ENCODE measurements at places on chromosomes 1 and 21.
A peak's percentile ranks its signal among the peaks of the same experiment; 100 is the strongest.

DNA sequence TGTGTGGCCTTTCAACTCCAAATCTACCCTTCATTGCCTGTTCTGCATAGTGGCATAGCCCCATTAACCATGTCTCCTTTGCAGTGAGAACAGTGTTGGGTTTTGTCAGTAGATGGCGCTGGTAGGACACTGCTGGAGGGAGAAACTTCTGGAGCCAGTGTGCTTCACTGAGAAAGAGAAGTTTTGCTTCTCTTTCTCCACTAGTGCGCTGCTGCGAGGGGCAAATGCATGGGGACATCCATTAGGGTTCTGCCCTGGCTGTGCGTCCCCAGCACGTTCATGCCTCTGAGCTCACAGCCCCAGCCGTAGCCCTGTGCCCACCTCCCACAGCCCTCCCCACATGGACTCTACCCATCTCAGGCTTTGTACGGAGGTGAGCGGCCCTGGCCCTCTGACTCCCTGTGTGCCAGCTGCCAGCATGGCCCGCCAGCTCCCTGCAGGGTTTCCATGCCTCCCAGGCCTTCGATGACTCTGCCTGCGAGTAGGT is 53.1 kb downstream of the RIMS3 start:
- peak; percentile 56 for DNase-seq

DNA sequence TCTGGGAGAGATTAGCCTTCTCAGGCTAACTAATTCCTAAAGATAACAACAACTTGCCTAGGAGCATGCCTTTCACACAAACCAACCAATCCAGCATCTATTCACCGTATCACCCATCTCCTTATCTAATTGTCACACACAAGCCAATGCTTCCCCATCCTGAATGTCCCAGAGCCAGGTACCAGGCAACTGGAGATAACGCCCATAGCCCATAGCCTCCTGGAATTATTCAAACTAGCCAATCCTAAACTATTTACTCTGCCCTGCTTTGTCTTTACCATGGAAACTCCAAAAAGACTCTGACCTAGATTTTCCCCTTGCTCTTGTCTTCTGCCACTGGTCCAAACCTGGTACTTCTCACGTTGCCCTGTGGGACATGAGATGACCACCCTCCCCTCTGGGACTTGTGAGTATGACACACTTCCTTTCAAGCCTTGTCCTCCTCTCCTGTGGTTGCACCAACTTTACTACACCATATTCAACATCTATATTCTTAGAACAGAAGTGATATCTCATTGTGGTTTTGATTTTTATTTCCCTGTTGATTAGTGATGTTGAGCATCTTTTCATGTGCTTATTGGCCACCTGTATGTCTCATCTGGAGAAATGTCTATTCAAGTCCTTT is 8.8 kb upstream of the ATG4C start:
- DNase-seq: no peak

- DNase-seq: no peak
Measured at GRCh38 chr1:92924501-92924900, 36.8 kb downstream of the DIPK1A start.

- DNase-seq: no peak
Measured at GRCh38 chr1:25623731-25624130, 7.1 kb downstream of the MAN1C1 start.

DNA sequence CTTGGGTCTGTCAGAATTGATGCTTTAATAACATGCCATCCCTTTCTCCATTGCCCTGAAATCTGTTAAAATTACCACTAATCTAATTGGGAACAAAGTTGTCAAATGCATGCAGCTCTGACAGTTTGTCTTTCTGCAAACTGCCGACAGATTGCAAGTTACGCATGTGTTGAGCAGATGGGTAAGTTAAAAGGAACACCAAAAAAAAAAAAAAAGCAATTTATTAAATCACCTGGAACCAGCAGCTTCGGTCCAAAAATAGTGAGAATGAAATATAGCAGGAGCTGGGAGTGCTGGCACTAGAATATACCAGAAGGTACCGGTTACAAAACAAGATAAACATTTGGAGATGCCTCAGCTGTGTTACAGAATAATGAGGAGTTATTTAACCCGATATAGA is 149.6 kb upstream of the C1orf87 start:
- DNase-seq: peak; percentile 6

DNA sequence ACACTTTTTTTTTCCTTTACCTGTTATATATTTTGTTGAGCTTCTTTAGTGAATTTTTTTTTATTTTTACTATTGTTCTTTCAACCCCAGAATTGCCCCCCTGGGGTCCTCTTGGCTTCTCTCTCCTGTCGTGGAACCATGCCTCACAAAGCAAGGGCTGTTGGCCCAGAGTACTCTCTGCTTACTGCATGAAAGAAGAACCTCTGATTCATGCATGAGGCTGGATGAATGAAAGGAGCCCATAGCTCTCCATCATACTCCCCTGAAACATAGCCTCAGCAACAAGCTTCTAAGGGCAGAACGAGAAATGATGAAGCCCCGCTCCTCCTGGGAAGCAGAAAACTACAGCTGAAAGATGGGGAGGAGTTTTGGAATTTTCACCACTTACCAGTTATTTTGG is 1441.0 kb downstream of the BRINP3 start:
- DNase-seq: no peak

DNA sequence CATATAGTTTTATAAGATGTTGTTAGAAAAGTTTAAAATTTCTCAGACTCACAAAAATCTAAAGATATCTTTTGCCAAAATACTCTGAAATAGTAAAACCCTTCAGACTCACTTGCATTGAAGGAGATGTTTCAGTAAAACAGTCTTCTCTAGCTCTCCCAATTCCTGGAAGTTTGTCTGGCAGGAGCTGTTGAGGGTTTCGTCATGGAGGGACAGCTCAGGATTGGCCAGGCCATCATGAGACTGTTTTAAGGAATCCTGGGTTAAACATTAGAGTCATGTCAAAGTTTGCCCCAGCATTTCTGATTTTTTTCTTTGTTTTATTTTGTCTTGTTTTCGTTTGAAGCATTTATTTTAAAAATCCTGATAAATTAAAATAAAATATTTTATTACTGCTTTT is 293.8 kb upstream of the PBX1 start:
- no peak for DNase-seq

DNA sequence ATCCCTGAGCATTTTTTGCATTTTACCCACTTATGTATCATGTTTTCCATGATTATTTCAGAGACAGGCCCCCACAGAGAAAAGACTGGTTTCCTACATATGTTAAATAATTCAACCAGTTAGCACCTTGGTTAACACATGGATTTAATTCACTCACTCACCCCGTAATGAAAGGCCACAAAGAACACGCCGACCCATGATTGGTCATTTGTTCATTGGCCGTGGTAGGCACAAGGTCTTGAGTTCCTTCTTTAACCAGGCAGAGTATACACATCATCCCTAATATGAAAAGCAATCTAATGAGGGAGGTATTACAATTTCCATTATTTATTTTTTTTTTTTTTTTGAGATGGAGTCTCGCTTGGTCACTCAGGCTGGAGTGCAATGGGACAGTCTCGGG is 50.6 kb downstream of the RPS6KA1 start:
- no peak for DNase-seq

- DNase-seq: no peak
Measured at GRCh38 chr1:187551061-187551460, 722.3 kb downstream of the PLA2G4A start.

- no peak for DNase-seq
Measured at GRCh38 chr1:209729436-209729835, 24.8 kb downstream of the HSD11B1 start.

DNA sequence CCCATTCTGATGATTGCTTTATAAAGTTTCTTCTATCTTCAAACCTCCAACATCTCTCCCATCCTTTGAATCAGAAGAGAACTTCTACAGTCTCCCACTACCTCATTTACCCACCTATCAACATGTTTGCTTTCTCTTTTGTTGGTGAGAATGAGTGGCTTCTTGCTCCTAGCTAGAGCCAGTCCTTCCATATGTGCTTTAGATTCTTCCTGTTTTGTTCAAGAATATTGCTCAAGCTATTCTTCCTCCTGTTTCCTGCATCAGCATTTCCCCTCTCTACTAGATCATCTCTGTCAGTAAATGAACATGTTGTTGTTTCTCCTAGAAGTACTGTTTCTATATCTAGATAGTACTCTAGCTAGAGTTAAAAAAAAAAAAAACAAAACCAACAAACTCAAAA is 6.3 kb downstream of the ATF6 start:
- DNase-seq: no peak

DNA sequence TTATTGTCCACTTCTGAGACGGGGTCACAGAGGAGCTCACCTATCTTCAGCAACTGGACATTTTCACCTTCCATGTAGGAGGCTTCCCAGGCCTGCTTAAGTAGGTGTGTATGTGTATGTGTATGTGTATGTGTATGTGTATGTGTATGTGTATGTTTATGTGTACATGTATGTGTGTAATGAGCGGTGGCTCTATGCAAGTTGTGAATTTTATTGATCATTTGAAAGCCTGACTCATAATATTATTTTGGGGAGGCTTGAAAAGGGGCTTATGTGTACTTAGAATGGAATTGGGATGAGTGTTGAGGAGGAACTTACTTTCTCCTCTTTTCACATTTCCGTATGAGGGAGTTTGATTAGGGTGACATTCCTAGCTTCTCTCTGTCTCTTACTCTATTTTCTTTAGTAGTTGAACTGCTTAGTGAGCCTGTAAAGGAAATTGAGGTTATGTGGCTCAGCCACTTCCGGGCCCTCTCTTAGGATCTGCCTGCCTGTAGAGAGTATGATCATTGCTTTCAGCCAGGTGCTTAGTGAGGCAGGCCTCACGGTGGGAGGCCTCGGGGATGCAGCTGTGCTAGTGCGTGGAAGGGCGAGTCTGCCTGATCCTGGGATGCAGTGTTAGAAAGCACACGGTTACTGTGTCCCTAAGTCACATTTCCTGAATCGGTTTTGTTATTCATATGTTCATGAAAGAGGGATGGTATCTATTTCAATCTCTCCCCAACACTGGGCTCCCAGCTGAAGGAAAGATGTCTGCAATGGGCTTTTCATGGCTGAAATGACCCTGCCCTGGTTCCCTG is 61.0 kb downstream of the IER5 start:
- no peak for DNase-seq

All from fibroblast of upper back skin (primary cell).